ENCODE measurements at places on chromosomes 2 and 18.

- no peak for DNase-seq
Observed at GRCh38 chr2:218985021-218985324, at the start of gene FEV. Gene FEV (minus strand): TSS chr2:218985184. CDS start chr2:218985075, 109 bp downstream.

DNA sequence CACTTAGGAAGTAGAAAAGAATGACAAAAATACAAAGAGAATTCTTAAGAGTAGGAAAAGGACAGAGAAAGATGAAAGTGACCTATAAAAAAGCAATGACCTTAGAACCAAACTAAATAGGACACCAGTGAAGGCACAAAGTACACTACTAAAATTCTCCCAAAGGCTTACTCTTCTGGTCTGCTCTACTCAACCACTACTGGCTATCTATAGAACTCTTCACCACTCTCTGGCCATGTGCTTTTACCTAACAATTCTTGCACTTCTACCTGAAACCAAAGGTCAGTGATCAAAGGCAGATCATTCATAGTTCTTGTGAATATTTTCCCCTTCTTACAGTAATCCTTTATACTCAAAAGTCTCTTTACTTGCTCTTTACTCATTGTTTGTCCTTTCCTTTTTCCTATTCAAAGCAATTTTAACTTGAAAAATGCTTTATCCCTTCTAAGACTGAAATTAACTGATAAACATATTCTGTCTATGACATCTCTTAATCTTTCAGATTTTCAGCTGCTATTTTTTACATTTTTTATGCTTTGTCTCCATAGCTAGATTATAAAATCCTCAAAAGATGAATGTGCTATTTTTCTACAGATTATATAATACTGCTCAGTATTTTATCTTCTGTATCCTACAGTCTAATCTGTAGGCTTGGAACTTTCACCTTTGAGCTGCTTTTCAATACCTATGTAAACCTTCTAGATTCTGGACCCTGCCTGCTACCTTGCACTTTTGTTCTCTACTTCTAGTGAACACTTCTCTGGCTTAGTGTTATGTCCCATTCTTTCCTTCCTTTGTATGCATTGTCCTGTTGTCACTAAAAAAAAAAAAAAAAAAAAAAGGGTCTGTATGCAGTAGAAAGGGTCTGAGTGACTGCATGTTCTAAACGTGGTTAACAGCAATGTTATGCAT, 64.6 kb downstream of the NCKAP1 start:
- DNase-seq = no peak

DNA sequence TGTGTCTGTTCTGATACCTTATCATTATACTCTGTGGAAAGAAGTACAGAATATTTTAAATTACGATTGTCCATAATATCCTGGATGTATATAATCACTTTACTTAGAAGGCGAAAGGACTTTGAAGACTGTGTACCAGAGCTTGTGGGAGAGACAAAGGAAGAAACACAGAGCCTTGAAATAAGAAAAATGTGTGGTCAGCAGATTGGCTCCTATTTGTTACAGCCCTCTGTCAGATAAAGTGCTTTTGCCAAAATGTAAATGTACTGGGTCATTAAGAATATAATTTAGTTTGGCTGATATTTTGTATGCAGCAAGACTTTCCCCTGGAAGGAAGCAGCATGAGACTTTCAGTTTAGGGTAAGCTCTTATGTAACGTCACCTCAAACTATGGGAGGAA, 443.1 kb downstream of the CCDC85A start:
- no peak for DNase-seq

GRCh38 chr18:66510357-66511045, 93.4 kb downstream of the CDH19 start:
- no peak for DNase-seq

DNA sequence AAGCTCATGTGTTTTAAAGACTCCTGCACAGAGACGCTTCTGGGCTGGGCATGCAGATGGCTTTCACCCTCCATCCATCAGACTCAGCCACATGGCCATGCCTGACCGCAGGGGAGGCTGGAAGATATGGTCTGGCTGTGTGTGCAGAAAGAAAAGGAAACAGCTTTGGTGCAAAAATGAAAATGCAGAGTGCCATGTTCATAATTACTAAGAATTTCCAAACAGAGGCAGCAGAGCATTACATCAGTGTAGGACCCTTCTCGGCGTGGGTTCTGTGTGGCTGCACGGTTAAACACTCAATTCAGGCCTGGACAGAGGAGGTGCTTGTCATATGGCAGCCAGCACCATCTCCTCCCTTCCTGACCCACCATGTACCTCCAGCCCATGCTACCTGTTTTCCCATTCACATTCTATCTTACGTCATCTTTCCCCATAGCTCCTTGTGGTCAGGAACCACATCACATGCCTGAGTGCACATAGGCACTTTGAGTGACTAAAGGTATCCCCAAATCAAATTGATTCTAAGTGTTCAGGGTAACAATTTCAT, 200.3 kb upstream of the ID2 start:
- DNase-seq = no peak

DNA sequence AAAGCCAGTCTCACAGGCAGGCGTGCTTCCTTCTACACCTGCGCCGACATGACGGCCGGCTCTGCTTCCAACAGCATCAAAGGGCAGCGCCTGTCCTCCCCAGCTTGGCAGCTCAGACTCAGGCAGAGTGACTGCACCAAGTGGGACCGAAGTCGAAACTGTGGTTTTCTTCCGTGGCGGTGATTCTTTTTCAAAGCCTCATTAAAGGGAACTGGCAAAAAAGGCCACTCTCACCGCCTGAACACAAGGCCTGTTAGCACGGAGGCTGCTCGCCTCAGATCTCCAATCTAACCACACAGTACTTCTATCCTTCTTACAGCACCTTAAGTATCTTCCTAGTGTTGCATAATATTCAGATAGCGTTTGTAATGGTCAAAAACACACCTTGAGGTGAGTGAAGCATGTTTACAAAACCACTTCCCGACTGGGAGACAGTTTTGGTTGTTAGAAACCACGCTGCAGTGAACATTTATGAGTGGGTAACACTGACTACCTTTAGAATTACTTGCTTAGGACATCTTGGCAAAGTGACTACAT, 236.4 kb downstream of the HDAC4 start:
- no peak for DNase-seq

DNA sequence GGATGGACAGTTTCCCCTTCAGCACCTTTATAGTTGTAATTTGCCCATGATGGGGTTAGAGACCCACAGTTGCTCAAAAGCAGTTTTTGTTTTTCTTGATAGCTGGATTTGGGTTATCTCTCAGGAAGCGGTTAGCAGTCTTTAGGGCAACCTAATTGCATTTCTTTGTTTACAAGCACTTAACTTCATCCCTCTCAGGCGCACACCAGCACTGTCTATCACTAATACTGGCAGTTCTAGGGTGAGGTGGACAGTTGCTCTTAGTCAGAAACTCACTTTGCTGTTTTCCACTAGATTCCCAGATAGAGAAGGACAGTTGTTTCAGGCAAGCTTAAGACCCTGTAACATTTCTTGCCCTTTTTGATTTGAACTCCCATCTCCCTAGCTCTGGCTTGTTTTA, 146.0 kb downstream of the AGAP1 start:
- DNase-seq = no peak

DNA sequence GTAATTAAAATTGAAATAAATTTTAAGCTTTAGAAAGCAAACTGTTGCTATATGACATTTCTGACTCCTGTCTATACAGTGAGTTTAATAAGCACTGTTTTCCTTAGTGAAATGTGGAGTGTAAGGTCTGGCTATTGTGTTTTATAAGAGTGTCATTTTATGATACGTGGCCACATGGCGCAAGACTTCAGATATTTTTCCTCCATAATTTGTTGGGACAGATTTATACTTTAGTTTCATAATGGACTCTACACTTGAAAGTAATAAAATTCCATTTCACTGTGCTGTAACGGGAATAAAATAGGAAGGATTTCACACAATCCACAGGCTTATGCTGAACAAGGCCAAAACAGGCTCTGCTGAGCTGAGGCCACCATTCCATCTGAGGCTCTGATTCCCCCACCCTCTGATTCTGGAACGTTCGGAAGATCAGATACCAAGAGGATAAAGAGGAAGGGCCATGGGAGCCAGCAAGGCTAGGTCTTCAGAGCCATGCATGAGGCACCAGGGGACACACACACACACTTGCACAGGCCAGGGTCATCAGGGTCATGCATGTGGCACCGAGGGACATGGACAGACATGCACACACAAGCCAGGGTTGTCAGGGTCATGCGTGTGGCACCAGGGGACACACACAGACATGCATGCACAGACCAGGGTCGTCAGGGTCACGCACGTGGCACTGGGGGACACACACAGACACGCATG, 35.6 kb downstream of the HDAC4 start:
- DNase-seq = no peak

- DNase-seq = no peak
Observed at GRCh38 chr2:118850901-118851415, 3.5 kb upstream of the EN1 start.

DNA sequence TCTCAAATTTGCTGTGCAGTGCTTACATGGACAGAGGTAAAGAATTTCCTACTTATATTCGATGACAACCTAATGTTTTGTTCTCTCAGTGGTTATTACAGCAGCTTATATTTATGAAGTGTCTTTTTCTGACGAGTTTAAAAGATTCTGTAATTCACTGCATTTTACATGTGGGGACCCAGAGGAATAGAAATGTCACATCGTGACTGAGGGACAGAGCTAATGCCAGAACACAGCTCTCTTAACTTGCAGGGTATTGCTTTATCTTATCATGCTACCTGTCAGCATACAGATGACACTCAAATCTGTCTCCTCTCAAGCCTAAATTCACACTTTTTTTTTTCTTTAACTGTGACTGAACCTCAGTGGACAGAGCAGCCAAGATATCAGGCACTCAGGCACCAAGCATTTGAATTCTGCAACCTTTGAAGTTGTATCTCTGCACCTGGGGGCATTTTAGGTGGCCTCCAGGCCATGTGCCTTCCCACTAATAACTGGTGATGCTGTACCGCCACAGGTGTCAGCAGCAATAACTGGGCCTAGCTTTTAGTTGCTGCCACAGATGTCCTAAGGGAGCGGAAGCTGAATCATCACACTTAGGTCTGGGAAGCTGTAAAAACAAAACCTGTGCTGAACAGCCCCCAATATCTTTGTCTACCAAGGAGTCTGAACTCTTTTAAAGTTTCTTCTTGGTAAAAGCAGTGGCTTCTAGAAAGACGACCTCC, 315.8 kb upstream of the NRP2 start:
- no peak for DNase-seq

DNA sequence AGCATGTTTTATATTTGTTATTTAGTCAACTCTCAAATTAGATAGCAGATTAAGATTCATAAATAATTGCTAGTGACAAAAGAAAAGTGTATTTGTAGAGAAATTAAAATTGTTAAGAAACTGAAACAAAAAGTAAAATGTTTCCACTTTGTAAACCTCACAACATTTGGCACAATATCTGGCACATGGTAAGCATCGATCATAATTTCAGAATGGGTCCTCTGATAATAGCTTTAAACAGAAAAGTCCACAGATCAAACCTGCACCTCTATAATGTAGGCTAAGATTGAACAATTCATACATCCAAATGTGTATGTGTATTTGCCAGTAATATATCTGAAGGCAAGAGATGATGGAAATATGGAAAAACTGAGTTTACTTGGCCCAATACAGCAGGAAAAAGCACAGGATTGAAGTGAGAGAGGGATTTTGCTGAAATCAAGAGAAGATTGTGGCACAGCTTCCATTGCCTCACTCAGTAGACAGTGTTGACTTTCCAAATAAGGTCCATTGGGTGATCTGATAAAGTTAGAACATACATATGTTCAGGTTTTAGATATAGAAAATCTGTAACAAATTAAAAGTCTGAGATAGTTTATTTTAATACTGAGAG, 39.4 kb downstream of the COBLL1 start:
- no peak for DNase-seq

DNA sequence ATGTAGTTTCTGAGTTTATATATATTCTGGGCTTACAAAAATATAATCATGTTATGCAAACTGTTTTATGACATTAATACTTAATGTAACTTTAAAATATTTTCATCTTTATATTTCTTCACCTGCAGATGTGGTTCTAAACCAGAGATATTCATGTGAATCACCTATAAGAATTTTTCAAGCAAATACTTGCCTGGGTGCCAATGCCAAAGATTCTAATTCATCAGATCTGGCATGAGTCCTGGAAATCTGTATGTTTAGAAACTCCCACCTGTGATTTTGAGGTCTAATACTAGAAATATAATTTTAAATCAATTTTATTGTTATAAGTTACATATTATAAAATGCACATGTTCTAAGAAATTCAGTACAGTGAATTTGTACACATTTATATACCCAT, 19.9 kb upstream of the DNAH6 start:
- DNase-seq = no peak

DNA sequence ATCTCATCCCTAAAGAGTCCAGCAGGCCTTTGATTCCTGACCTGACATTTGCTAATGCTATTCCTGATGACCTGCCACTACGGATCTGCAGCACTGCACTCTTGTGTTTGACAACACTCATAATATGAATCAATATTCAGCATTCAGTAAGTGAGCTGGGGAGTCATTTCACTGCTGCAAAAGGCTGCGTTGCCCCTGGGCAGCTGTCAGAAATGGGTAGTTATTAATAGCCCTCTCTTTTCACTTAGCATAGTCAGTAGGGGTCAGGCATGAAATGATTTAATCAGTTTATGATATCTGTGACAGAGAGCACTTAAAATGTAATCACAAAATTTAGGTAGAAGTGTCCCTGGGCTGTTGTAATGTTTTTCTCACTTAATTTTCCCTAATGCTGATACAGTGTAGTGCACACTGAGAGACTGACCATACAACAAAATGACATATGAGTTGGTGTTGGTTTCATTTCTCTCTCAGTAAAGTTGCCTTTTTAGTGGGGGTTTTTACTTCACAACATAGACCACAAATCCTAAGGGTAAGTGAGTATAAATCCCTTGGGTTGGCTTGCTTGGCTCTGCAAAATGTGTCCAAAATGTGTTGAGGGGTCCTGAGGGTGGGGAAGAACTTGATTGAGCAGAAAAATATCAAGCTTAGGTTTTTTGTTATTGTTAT, 184.8 kb downstream of the CAMKMT start:
- DNase-seq = no peak

- DNase-seq = no peak
Observed at GRCh38 chr2:41042343-41042742, 590.5 kb upstream of the SLC8A1 start.

DNA sequence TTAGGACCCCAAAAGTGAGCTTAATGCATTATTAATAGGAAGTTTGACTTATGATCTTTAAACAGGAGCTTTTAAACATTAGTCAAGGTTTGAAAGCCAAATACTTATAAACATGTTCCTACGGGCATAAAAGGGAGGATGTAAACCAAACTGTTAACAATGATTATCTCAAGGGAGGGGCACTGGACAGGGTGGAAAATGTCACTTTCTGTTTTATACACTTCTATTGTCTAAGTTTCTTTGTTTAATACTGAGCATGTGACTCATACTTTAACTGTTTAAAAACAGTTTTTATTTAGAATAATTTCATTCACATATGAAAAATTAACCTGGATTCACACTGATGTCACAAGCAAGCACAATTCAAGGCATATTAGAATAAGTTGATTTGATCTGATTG, 18.3 kb upstream of the ITGA6 start:
- no peak for DNase-seq

GRCh38 chr2:207086136-207086535, 79.6 kb downstream of the KLF7 start:
- DNase-seq = no peak

All from GM04503 (cell line).